ENCODE measurements at places on chromosomes 12 and 14. TPM values are rescaled to one million over a fixed set of nuclear protein-coding genes. Genes with fewer than 3 reads are reported as not detected.

RAD9B gene
- 0.17 TPM for polyA plus RNA-seq

KRT74 gene
- polyA plus RNA-seq, result not detected

SERPINA5 gene
- 522 TPM for polyA plus RNA-seq

TEDC1 gene
- 6.9 TPM for polyA plus RNA-seq

CD163L1 gene
- 8.5 TPM for polyA plus RNA-seq

Measured in kidney (tissue), 22 donors.